ENCODE measurements at places on chromosomes 16 and 17.

DNA sequence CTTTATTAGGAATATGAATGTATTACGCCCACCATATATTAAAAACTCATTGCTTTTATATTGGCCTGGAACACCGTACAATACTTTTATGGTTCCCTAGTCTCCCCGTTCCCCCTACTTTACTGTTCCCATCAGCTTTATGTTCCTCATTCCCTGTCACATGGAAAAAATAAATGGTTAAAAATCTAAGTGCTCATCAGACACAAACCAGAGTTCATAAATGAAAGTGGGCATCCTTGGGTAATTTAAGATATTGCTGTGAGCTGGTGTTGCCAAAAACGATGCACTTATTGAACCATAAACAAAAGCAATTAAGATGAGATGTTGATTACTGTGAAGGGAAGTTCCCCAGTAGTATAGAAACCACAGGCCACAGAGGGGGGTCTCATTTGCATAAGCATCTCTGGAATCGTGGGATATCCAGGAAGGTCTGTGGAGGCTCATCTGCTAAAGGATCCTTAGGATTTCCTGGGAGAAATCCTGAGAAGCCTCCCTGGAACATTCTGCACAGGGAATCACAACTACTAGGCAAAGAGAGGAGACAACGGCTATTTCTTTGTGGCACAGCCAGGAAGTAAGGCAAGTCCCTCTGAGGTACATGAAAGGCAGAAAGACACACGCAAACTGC lies 591.4 kb upstream of the CDH11 start:
- no peak for DNase-seq

DNA sequence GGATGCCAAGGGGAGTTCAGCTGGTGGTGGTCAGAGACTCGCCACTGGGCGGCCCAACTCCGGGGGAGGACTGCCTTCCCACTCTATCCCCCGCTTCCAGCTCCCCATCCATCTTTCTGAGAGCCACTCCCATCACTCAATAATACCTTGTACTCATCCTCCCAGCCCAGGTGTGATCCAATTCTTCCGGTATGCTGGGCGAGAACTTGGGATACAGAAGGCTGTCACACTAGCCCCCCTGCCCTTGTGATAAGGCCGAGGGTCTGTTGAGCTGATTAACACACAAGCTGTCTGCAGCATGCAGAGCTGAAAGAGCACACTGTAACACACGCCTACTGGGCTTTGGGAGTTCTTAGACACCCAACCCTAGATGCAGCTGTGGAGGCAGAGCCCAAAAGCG lies 460.4 kb upstream of the EEF2KMT start:
- no peak for DNase-seq

GRCh38 chr16:66278604-66279262 lies 87.8 kb upstream of the CDH5 start:
- DNase-seq = no peak

GRCh38 chr17:76833034-76833644 lies 35.1 kb upstream of the MGAT5B start:
- DNase-seq = no peak

GRCh38 chr17:8140065-8141029 lies 11.9 kb downstream of the PER1 start:
- DNase-seq = no peak

- no peak for DNase-seq
Measured at GRCh38 chr17:78444392-78444791, 65.9 kb downstream of the PGS1 start.

DNA sequence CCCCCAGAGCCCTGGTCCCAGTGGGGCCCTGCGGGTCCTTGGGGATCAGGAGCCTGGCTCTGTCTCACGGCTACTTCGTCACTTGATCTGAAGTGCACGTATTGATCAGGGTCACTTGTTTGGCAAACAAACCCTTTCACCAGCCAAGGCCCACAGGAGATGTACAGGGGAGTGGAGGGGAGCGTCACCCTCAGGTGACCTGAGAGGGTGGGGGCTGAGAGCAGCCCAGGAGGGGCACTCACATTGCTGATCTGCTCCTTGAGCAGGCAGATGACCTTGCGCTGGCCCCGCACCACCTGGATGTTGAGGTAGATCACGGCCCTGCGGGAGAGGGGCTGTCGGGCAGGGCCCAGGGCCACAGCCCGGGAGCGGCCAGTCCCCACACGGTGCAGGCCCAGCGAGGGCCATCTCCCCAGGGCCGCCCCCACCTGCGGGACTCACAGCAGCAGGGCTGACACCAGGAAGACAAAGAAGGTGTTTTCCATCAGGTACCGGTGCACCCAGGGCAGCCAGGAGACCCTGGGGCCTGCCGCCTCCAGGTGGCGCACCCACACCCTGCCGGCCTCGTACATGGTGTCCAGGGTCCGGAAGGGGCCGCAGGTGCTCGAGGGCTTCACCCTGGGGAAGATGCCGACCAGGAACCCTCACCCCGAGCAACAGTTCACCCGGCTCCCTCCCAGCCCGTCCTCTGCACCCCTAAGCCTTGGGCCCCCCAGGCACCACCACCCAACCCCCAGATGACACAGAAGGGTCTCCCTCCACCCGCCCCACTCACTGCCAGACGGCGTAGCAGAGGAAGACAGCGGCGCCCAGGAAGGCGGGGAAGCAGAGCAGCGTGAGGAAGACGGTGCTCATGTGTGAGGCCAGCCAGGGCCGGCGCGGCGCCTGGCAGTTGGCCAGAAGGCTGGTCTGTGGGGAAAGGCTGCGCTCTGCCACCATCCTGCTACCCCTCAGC lies 11.3 kb downstream of the TMC6 start:
- no peak for DNase-seq

DNA sequence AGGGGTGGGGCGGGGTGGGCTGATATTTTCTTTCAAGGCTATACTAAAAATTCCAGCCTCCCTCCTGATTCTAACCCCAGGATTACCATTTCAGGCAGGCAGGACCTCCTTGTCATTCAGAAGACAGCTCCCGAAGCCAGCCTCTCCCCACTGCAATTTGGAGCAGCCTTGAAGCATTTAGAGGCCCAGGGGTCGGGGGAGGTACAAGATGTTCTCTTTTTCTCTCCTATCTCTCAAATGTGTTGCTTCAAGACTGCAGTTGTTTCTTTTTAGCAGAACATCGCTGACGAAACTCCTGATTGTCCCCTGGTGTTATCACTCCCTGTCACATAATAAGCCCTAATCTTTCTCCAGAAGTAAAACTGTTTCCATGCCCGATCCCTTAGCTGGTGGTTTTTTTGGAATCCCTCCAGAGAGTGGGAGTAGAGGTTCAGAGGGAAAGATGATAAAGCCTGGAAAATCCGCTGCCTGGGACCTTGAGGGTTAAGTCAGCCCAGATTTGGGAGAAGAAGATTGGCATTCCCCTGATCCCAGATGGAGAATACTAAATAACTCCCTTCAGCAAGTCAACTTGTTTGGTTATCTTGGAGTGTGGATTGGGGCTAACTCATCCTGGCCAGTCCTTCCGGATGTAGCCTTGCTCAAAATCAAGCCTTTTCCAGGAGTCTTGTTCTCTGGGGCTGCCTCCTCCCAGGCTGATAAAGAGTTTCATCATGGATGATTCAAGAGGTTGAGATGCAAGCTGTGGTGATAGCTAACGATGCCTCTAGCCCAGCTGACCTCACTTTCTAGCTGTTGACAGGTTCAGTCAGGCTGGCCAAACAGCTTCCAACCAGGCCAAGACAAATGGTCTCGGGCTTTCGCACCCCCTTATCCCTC lies 71.3 kb downstream of the SOX9 start:
- no peak for DNase-seq

DNA sequence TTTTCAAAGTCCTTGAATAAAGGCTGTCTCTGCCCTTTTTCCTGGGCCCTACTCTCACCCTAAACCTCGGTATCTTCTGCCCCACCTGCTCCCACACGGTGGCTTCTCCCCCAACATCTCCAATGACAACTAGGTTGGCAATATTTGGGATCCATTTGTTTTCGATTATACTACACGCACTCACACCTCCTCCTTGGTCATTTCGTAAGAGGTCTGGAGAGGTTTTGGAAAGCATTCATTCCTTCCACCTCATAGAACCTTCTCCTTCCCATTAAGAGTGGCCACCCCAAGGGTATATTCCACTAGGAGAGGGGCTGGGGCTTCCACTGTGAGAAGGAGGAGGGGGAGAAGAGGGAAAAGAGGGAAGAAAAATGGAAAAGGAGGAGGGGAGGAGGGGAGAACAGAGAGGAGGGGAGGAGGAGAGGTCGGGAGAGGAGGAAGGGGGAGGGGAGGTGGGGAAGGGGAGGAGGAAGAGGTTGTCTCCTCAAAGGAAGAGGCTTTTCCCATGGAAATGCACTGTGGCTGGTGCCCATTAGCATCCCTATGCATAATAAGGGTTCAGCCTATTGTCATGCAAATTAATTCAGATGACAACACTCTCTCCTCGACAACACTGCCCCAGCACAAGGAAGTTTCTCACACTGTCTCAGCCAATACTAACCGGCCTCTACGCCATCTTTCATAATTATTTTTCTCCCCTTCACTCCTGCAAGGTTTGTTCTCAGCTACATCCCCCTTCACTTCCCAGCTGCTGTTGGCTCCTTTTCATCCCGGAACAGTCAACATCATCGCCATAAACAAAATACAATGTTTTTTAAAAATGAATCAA lies 30.0 kb downstream of the SOX9 start:
- DNase-seq = no peak

DNA sequence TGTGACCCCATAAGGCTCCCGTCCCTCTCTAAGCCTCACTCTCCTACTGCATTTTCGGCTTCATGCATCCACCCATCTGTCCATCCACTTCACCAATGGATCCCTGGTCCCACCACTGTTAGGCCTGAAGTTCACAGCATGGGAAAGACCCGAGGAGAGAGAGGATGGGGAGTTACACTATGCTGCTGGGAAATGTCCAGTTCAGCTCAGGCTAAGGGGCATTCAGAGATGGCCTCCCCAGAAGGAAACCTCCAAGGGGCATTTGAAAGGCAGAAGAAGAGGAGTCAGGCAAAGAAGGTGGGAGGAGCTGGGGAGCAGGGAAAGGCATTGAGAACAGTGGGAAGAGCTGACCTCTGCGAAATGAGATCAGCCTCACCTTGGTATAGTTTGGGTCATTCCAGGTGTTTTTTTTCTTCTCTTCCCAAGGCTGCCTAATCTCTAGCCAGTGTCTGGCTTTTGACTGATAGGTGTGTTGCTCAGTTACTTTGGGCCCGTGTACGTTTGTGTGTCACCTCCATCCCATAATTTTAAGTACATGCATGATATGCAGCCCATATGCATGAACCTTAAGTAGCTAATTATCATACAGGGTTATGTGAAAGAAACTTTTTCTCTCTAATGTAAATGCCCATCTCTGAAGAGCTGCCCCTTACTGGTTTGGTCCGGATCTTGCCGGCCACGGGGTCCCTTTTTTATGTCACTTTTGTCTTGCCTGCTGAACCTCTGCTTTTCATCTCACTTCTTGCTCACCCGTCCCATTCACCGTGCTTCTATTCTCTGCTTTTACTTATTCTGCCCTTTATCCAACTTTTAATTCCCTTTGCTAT lies 11.6 kb upstream of the DRC7 start:
- DNase-seq = no peak

DNA sequence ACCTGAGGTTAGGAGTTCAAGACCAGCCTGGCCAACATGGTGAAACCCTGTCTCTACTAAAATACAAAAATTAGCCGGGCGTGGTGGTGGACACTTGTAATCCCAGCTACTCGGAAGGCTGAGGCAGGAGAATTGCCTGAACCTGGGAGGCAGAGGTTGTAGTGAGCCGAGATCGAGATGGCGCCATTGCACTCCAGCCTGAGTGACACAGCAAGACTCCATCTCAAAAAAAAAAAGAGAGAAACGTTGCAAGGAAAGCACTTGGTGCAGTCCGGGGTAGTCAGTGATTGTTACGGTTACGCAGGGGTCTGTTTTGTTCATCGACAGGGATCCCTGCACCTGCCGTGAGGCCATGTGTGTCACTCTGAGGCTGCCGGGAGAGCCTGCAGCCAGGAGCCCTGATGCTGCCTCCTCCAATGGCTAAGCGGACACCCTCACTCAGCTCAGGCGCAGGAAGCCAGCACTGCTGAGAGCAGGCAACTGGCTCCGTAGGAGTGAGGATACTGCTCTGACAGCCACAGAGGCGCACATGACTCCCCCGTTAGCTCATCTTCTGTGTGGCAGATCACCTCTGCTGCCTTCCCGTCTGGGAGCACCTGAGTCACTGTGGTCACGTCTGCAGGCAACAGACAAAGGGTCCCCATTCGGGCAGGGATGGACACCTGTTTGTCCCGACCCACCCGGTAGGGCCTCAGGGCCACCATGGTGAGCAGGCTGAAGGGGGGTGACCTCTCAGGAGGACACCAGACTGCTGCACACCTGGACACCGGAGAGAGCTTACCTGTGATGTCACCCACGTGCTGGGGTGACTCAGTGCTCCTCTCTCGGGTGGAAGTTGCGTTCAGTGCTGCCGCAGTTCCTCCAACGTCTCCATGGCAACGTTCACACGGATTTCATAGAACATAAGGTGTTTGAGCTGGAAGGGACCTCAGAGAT lies 5.2 kb upstream of the RAB26 start:
- DNase-seq = peak; percentile 73

- DNase-seq = no peak
Measured at GRCh38 chr17:81564778-81565177, 12.6 kb upstream of the FAAP100 start.

GRCh38 chr16:81816793-81817210 lies 37.7 kb downstream of the PLCG2 start:
- DNase-seq = no peak

DNA sequence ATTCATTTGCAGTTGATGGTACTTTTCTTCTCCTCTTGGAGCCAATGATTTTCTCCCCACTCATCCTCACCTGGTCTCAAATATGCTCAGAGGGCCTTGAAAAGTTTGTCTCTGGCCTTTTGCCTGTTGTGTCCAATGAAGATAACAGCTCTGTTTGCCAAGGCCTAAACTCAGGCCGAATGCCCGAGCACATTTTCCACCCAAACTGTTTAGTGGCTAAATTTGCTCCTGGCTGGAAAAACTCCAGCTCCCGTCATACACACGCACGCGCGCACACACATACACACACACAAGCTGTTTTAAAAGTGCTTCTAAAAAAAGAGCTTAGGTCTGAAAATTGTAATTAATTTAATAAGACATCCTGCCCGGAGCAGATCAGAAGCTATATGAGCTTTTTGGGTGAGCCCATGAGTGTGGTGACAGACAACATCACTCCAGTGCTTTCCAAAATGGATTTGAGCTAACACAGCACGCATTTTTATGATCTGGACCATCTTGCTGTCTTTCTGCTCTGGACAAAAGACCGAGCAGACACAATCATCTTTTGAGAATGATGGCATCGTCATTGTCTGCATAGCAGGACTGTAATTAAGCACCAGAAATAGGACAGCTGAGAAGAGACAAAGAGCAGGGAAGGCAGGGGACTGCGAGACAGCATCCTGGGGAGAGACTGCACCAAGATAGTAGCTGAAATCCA lies 48.9 kb downstream of the IRX6 start:
- no peak for DNase-seq

GRCh38 chr16:35906440-35906839 lies 2447.0 kb downstream of the TP53TG3F start:
- no peak for DNase-seq

- DNase-seq = no peak
Measured at GRCh38 chr16:49340466-49340865, 33.1 kb upstream of the C16orf78 start.

- DNase-seq = no peak
Measured at GRCh38 chr16:53966821-53967571, 263.0 kb downstream of the FTO start.

- DNase-seq = no peak
Measured at GRCh38 chr17:44112284-44113280, 10.9 kb downstream of the HDAC5 start.

Measured in posterior cingulate gyrus (tissue), 11 donors.